GM10248 (cell line): ENCODE measurements at places on chromosomes 1 and 21.

DNA sequence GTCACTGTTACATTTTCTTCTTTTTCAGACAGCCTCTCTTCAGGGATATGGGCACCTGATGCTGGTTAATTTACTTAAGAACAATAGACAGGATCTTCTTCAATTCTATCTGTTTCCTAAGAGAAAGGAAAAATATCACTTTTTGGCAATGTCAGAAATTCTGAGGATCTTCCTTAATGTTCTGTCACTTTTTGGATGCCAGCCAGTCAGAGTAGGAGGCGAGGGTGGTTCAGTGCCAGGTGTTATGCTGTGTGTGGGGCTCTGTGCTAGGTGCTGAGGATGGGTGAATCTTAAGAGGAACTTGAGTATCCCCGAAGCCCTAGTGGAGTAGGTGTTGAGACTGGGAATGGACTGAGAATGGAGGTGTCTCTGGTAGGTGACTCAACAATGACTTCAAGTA, 133.5 kb downstream of the UCK2 start:
- no peak for DNase-seq

- DNase-seq, result peak; percentile 22
These were observed 20.4 kb upstream of the GNG12 start for GRCh38 chr1:67853704-67854103.

DNA sequence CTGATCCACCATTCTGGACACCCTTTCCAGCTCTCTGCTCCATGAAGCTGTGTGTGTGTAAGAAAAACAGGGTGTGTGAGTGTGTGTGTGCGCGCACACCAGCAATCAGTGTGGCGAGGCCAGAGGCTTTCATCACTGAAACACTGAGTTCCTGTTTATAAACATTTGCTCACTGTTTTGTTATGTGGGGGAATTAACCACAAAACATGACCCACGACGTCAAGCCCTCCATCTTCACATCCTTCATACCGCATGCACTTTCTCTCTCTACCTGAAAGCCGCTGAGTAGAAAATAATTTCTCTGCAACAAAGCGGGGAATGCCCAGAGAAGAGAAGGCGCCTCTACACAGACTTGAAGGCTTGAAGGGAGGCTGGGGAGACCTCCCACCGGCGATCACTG, 148.9 kb upstream of the IRF2BP2 start:
- DNase-seq, result peak; percentile 32

- DNase-seq, result no peak
These were observed 20.2 kb downstream of the PANK4 start for GRCh38 chr1:2506007-2506860.
